ENCODE measurements at places on chromosomes 2 and 18.

GRCh38 chr2:188333751-188334524 is 42.3 kb downstream of the GULP1 start:
- no peak for DNase-seq

DNA sequence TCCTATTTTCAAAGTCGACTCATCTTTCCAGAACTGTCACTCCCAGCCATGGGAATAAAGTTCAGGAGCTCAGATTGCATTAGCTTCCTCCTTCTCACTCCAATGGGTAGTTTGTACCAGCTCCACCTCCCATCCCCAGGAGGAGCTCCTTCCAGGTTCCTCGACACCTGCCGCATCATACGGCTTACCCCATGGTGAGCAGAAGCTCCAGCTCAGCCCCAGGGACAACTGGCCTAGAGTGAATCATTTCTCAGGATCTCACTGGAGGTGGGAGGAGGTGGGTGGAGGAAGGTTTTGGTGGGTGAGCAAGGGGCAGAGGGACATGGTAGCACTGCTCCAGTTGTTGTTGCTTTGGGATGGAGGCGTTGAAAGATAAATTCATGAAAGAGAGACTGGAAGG is 196.3 kb upstream of the PKDCC start:
- no peak for DNase-seq

GRCh38 chr2:234309431-234309830 is 187.4 kb downstream of the ARL4C start:
- no peak for DNase-seq

GRCh38 chr2:6934758-6935651 is 17.8 kb downstream of the RNF144A start:
- DNase-seq, result no peak

- DNase-seq, result no peak
These were observed 115.5 kb upstream of the SH3BP4 start for GRCh38 chr2:234836271-234836670.

DNA sequence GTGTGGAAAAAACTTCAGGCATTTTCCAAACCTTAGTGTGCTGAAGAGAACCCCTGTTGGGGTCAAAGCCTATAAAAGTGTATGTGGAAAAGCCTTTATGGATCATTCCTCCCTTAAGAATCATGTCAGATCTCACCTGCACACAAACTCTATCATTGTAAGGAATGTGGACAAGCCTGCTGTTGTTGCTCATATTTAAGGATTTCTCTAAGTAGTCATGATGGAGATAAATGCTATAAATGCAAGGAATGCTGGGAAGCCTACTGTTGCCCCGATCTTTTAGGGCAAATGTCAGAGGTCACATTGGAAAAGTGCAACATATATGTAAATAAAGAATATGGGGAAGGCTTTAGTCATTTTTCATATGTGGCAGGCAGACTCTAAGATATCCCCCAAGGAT is 129.5 kb downstream of the ICOS start:
- DNase-seq, result no peak

DNA sequence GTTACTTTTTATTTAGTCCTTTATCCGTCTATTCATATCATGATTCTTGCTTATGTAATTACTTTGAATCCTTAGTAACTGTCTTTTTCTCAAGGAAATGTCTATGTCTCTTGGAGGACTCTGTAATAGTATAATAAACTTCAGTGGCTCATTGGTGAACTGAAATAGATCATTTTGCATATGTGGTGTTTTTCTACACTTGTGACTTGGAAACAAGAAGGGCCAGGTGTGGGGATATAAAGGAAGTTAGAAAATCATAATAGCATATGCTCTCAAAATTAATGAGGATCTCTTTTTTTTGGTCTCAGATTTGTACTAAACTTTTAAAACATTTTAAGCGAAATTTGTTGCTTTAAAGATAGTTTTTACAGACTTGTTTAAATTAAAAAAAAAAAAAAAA is 453.0 kb upstream of the CDH20 start:
- no peak for DNase-seq

DNA sequence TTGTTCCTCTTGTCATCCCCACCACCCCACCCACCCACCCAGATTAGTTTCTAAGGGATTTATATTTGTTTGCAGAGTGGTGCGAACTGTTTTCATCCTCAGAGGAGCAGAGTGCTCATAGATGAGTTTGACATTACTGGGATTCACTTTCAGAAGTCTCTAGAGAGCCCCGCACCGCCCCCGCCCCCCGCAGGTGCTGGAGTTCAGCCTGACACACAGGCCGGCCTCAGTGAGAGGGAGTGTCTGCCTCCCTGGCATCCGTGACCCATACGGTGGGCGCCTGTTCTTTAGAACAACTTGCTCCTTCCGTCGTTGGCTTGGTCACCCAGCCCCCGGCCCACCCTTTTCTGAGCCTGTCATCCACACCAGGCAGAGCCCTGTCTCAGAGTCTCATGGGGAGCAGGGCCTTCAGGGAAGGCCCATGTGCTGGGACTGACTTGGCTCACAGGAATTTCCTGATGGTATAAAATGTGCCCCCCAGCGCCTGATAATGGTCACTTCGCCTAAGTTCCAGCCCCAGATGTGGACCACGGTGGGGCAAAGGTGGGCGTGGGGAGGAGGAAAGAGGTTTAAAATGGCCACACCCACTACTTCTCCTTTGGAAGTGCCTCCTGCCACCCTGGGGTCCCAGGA is 44.3 kb downstream of the HPCAL1 start:
- no peak for DNase-seq

GRCh38 chr2:39511605-39512433 is 74.7 kb upstream of the MAP4K3 start:
- no peak for DNase-seq

- no peak for DNase-seq
These were observed 2.9 kb downstream of the GPR45 start for GRCh38 chr2:105244451-105244850.

GRCh38 chr2:27356056-27356381 is 545 bp downstream of the GTF3C2 start:
- DNase-seq, result no peak

- no peak for DNase-seq
These were observed 148.6 kb downstream of the ZNF385B start for GRCh38 chr2:179712825-179713224.

GRCh38 chr2:220181165-220181564 is 553.7 kb downstream of the SLC4A3 start:
- no peak for DNase-seq

DNA sequence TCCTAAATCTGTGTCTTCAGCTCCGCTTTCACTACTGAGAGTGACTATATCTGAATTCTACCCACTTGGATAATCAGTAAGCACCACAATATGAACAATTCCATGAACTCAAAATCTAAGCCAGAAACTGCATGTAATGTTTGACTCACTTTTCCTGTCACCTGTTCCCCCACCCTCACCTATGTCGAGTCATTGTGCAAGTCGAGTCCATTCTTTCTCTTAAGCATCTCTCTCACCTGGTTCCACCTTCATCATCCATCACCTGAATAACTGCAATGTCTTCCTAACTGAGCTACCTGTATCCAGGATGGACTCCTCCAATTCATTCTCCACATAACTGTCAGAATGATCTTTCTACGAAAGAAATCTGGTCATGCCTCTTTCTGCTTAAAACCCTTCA is 58.2 kb downstream of the PPP1R1C start:
- no peak for DNase-seq

GRCh38 chr2:168348076-168348475 is 100.7 kb upstream of the STK39 start:
- DNase-seq, result no peak

DNA sequence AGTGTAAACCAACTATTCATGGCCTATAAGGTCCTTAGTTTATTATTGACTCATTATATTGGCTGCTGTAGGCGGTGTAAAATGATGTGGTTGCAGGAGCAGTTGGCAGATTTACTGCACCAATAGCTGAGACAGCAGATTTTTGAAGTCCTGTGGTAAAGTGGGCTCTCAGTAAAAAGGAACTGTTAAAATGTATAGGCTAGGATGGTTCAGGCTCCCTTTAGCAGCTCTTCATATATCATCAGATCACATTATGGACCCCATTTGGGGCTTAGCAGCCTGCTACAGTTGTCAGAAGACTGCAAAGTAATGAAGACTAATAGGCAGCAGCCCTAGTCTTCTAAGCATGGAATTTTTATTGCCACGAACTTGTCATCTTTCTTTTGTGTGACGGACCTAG is 27.8 kb downstream of the MTX2 start:
- no peak for DNase-seq

- no peak for DNase-seq
These were observed 9.3 kb downstream of the TGOLN2 start for GRCh38 chr2:85318222-85319074.

GRCh38 chr2:150376553-150377335 is 110.7 kb downstream of the RND3 start:
- no peak for DNase-seq

DNA sequence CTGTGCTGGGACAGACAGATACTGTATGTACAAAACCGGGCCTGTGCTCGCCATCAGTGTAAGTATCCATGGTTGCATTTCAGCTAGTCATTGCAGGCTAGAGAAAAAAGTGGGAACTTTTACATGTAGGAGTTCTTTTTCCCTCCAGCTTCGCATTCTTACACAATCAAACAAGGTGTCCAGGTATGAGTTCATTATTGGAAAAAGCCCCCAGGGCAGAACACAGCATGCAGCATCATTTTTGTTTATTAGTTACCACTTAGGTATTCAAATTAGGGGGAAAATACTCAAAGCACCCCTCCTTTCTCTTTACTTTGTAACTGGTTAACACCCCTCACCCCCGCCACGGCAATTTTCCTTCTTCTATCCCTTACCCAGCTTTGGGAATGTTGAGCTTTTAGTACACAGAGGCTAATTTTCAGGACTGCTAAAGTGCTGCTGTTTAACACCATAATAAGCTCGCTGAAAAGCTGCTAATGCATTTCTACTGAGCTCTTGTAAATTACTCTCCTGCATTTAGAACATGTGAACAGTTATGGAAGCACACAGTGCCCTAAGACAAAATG is 13.6 kb downstream of the UPP2 start:
- DNase-seq, result no peak

DNA sequence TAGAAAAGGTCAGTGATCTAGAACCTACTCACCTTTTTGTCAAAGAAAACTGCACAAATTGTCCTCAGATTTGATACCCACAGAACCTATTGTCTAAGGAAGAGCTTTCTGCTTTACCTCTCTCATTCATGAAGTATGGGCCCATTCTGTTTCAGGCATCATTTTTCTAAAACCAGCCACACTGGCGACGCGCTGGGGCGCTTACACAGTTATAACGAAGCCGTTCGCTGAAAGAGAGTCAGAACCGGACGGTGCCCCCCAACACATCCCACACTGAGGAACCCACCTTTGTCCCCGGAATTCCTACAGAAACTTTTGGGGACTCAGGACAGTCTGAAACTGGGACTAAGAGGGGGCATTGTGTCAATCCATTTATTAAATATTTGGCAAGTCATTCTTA is 206.3 kb upstream of the HAAO start:
- DNase-seq, result no peak

GRCh38 chr18:45437366-45437765 is 177.9 kb upstream of the SLC14A2 start:
- no peak for DNase-seq

- no peak for DNase-seq
These were observed 118.7 kb downstream of the NUP35 start for GRCh38 chr2:183242937-183243336.

- DNase-seq, result no peak
These were observed 55.1 kb downstream of the LIMS1 start for GRCh38 chr2:108589372-108589771.
